ENCODE measurements at places on chromosomes 4 and X.

DNA sequence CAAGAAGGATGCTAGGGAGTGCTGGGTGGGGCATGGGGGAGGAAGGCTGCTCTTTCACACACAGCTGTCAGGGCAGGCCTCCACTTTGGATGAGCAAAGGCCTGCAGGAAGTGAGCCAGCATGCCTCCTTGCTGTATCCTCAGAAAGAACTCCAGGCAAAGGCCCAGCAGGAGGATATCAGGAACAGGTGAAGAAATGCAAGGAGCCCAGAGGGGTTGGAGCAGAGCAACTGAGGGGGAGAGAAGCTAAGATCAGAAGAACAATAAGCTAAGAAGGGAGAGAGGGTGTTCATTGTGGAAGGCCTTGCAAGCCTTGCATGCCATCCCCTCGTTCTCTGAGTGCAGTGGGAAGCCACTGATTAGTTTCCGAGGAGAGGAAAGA is 115.1 kb downstream of the CAMK2D start:
- H3K27me3 ChIP-seq, result no peaks in the 10 kb centered on the region
- no peak overlapping the region for H3K27ac ChIP-seq
- H3K4me1 ChIP-seq, result no peaks in the 10 kb centered on the region
- H3K36me3 ChIP-seq, result no peaks in the 10 kb centered on the region
- DNase-seq, result no peak

- no peaks in the 10 kb centered on the region for H3K4me1 ChIP-seq
- H3K36me3 ChIP-seq, result no peaks in the 10 kb centered on the region
- peak; percentile 66 for DNase-seq
- no peak overlapping the region for H3K4me3 ChIP-seq
- no peaks in the 10 kb centered on the region for H3K27me3 ChIP-seq
- no peak overlapping the region for H3K27ac ChIP-seq
These were observed 32.4 kb upstream of the KIT start for GRCh38 chr4:54625391-54625790.

DNA sequence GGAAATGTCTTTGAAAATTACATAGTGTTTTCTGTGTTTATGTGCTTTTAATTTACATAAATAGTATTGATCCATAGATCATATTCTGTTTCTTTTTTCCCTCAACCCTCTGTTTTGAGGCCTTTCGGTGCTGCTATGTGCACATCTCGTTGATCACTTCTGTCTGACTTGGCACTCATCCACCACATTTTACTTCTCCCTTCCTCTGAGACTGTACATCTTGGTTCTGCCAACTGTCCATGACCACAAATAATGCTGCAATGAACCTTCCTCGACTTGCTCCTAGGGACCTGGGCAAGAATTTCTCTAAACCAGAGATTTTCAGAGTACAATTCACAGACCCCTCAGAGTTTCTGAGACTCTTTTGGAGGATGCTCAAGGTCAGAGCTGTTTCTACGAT is 74.4 kb downstream of the RTL5 start:
- H3K27me3 ChIP-seq, result peaks cover 20% of the 10 kb centered on the region
- H3K4me1 ChIP-seq, result no peaks in the 10 kb centered on the region
- no peak overlapping the region for H3K4me3 ChIP-seq
- H3K36me3 ChIP-seq, result no peaks in the 10 kb centered on the region
- H3K27ac ChIP-seq, result no peak overlapping the region

- no peak overlapping the region for H3K4me3 ChIP-seq
- no peaks in the 10 kb centered on the region for H3K4me1 ChIP-seq
- no peaks in the 10 kb centered on the region for H3K36me3 ChIP-seq
- H3K27me3 ChIP-seq, result no peaks in the 10 kb centered on the region
These were observed 37.3 kb downstream of the AFF2 start for GRCh38 chrX:148537556-148538182.

DNA sequence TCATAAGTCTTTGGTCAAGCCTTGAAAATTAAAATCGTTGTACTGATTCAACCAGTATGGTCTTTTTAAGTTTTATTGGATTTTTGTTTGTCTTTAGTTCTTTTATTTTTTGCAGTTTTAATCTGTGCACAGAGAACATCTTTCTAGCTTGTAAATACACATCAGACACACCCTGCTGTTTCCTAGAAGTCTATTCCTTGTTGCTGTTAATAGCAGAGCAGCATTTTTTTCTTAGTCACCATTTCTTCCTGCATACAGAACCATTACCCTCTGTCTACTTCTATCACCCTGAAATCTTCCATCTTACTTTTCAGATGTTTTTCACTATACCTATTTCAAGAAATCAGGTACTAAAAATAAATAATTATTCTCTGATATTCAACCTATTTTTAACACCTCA is 375.4 kb downstream of the GRID2 start:
- H3K27me3 ChIP-seq, result no peaks in the 10 kb centered on the region
- H3K4me3 ChIP-seq, result no peak overlapping the region
- no peaks in the 10 kb centered on the region for H3K36me3 ChIP-seq
- no peaks in the 10 kb centered on the region for H3K4me1 ChIP-seq

Data from tibial nerve (tissue), 4 donors.